ENCODE measurements at places on chromosomes 16 and 17.

GRCh38 chr17:3594051-3594800, 15.0 kb downstream of the TRPV1 start:
- peak; percentile 29 for DNase-seq

DNA sequence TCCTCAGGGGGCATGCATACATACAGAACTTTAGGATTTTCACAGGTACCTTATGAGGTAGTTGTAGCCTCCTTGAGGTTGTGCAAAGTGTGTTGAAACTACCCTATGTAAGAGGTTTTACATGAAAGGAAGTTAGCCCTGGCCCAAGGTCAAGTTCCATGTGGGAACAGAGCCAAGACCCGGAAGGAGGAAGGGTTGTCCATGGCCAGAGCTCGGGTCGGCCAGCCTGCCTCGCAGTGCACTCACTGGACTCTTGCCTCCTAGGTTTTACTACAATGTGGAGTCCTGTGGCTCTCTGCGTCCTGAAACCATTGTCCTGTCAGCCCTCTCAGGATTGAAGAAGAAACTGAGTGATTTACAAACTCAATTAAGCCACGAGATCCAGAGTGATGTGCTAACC, 8.2 kb downstream of the POLR2C start:
- no peak for DNase-seq

DNA sequence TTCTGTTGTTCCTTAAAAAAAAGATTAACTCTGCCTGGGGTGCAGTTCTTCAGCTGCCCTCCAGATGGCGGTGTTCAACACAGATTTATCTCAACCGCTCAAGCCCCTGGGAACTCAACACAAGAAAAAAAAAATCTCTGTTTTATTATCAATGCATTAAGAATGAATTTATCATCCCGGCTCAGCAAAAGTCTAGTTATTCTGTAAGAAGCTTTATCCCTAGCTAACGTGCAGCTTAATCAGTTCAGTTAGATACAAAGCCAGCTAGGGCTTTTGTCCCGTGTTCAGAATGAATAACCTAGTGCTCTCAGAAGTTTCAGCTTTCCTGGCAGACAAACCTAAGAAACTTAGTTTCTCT, 475.9 kb upstream of the CCL2 start:
- peak; percentile 44 for DNase-seq

GRCh38 chr16:1070084-1070863, 2.3 kb upstream of the SSTR5 start:
- no peak for DNase-seq

DNA sequence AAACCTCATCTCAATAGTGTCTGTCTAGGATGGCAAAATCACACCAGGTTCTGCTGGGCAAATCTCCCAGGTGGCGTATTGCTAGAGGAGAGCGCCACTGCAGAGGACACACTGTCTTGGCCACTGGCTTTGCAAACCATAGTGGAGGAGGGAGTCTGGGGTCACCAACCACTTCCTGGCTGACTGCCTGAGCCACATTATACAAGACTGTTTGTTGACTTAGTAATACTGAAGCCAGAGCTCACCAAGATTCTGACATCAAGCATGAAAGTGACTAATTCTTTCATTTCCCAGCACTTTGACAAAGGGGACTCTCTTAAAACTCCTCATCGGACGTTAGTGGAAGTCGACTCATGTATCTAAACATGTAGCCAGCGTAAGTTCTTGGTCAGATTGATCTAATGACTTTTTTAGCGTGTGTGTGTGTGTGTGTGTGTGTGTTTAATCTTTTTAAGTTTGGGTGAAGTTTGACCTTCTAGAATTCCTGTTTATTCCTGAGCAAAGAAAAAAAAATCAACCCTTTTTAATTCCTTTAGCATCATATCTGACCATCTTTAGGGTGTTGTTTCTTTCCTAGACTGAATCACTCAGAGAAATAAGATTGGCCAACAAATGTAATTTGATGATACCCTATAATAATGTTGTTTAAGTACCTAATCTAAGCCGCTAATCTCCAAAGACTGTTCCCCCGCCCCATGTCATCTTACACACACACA, 13.7 kb downstream of the PITPNC1 start:
- DNase-seq = peak; percentile 99

GRCh38 chr17:2466931-2467330, 44.8 kb downstream of the METTL16 start:
- no peak for DNase-seq

- DNase-seq = peak; percentile 70
These were observed 34.1 kb downstream of the TK2 start for GRCh38 chr16:66515596-66516508.

- peak; percentile 51 for DNase-seq
These were observed 14.4 kb downstream of the NDUFAF8 start for GRCh38 chr17:81253358-81254131.

DNA sequence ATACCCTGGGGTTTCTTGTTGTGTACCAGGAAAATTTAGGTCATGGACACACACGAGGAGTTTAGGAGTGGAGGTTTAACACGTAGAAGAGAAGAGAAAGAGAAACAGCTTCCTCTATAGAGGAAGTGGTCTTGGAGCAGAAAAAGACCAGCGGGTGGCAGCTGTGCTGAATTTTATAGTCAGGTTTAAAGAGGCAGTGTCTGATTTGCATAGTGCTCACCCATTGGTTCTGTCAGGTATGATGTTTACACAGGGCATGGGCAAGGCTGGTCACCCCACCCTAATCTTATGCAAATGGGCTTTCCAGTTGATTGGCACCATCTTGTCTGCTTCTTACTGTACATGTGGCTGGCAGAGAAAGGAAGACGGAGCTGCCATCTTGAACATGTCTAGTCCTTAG, 309.0 kb downstream of the CDH13 start:
- DNase-seq = no peak

DNA sequence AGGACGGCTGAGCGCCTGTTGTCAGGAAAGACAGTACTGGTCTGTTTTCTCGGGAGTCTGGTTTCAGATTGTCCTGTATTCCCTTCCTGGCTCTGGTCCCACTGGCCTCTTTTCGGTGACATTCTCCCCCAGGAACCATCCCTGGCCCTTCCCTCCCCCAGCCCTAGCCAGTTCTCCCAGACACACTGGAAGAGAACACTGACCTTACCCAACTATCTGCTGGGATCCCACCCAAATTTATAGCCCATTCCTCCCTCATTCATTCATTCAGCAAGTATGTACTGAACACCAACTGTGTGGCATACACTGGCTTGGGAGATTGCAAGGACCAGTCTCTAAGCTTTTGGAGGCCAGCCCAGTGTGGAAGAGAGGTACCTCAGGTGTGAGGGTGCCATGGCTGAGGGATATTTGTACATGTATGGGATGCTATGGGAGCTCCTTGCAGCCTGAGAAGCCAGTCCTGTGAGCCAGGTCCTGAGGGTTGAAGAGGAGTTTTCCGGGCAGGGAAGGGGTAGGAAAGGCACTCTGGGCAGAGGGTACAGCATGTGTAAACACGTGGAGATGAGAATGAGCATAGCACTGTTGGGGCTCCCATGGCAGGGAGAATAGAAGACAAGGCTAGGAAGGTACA, 5.2 kb downstream of the RND2 start:
- DNase-seq = no peak

- no peak for DNase-seq
These were observed 298.4 kb downstream of the MAP2K6 start for GRCh38 chr17:69712801-69713311.

GRCh38 chr17:19590912-19591551, 57.4 kb downstream of the SLC47A1 start:
- no peak for DNase-seq
